ENCODE measurements at places on chromosomes 12 and 14.
A peak's percentile ranks its signal among the peaks of the same experiment; 100 is the strongest.

DNA sequence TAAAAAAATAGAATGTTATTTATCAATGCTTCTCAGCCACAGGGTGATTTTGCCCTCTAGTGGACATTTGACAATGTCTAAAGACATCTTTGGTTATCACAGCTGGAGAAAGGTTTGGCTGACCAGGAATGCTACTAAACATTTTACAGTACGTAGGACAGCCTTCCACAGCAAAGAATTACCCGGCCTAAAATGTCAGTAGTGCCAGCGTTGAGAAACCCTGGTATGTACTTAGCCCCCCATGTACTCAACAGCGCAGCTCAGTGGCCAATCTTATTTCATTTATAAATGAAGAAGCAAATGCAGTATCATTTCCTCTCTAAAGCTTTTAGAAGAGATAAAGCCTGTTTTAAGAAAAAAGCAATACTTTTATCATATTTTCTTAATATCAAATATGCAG is 5.8 kb downstream of the MARK3 start:
- DNase-seq = peak; percentile 63

DNA sequence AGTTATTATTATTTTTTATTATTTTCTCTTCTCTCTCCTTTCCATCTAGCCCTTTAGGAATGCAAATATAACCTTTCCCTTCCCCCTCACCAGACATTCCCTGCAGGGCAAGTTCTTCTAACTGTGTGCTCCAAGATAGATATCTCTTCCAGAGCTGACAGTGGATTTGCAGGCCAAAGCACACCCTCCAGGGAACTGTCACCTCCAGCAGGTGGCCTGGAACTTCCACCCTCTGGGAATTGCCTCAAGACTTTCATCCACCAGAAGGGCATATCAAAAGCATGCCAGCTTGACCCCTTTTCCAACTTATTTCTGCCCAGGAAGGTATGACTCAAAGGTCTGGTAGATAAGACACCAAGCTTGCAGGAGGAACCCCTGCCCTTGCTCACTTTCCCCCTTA is 13.6 kb upstream of the KCNA5 start:
- DNase-seq = no peak

DNA sequence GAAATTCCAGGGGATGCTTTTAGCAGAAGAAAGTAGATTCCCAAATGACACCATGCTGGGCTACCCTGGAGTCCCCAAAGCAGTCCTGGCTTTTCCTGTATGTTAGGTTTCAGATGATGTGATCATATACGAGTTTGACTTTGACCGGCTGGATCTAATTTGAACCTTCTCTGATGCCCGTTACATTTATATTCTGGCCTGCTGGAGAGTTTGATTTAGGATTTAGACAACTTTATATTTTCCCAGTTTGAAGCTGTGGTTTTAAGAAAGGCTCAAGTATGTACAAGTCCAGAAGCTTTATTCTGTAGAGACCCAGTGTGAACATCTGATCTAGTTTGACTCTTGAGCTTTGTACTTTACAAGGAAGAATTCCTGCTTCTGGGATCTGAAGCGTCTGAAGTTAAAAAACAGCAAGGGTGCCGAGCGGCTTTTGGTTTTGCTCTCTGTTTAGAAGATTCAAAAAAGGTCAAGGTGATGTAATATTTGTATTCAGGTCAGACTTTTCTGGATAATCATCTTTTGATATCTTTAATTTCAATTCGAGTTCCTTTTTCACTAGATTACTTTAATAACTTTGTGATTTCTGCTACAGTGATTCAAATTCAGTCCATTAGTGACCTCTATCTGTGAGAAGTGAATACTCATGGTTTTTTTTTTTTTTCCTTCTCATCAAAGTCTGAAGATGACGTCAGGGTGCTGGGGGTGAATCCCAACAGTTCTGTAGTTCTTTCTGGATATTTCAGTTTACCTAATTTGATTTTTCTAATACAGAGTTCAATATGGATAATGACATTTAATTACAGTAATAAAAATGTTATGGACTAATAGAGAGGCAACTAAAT is 6.3 kb downstream of the FLRT2 start:
- DNase-seq = no peak

GRCh38 chr14:46464341-46464740 is 187.2 kb downstream of the RPL10L start:
- DNase-seq = no peak

DNA sequence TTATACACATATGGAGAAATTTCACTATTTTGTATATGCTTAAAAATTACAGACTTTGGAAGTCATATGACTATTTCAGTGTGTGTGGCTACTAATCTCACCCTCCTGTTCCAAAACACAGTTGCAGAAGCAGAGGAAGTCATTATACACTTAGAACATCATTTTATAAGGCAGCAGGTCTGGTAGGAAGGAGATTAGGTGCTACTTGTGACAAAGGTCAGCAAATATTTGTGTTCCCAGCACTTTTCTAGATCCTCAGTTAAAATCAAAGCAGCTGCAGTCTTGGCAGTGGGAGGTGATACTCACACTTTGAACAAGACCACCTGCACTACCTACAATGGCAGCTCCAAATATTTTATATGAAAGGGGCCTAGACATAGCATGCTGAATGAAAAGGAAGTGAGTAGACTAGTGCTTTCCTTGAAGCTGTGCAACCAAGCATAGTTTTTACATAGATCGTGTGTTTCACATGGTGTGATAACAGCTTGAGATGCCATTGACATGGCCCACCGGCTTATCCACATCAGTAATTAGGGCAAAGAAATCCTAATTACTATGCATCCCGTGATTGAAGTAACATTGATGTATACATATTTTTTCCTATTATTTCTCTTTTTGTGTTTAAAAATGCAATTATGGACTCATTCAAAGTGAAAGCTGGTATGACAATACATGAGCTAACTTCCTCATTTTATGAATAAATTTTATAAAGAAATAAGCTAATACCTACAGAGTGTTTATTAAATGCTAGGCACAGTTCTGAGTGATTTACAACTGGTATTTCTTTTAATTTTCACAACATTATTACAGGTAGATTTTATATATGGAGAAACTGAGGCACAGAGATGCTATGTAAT is 5.3 kb downstream of the GYS2 start:
- no peak for DNase-seq

DNA sequence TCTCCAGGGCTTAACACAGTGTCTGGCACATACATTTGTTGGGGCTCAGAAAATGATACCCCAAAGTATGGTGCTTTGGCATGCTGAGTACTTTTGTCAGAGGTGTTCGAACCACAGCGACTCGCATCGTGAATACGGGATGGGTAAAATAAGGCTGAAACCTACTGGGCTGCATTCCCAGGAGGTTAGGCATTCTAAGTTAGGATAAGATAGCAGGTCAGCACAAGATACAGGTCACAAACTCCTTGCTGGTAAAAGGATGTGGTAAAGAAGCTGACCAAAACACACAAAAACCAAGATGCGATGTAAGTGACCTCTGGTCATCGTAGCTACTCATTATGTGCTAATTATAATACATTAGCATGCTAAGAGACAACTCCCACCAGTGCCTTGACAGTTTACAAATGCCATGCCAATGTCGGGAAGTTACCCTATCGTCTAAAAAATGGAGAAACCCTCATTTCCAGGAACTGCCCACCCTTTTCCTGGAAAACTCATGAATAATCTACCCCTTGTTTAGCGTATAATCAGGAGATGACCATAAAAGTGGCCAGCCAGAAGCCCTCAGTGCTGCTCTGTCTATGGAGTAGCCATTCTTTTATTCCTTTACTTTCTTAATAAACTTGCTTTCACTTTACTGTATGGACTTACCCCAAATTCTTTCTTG is 3.3 kb upstream of the AEBP2 start:
- no peak for DNase-seq

DNA sequence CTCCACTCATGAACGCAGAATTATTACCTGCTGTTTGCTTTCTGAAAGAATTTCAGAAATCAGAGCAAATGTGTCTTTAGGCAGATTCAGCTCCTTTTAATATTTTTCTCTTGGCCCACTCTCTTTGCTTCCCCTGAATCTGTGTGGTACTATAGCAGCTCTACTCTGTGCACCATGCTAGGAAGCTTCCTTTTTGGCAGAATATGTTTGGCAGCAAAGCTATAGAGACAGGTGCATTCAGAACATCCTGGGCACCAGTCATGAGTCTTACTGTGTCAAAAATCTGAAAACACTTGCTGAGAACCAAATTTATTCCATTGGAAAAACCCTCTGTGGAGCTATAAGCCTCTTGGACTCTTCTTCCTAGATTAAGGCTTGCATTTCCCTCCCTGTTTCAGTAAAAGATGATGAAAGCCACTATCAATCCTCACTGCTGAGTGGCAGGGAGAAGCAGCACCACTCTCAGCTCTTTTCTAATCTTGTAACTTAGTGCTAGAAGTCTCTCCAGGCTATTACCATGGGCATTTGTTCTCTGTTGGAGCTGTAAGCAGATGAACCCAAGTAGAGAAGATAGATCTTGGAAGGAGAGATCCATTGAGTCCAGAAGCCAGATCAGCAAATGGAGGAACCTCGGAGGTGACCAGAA is 18.2 kb downstream of the CIPC start:
- no peak for DNase-seq

DNA sequence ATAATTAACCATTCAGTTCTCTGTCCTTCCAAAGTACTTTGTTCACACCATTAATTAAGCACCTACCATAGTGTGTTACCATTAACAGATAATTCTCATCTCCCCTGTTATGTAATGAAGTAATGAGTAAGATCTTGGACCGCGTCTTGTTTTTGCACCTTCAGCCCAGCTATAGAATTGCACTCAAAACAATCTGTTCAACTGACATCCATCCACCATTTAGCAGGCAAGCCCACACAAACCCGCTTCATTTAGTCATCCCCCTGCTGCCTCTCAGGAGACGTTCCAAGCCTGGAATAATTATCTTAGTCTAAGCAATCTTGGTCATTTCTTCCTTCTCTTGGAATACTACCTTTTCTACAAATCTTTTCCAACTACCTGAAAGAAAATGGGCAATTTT is 74.4 kb downstream of the DUSP16 start:
- DNase-seq = no peak

DNA sequence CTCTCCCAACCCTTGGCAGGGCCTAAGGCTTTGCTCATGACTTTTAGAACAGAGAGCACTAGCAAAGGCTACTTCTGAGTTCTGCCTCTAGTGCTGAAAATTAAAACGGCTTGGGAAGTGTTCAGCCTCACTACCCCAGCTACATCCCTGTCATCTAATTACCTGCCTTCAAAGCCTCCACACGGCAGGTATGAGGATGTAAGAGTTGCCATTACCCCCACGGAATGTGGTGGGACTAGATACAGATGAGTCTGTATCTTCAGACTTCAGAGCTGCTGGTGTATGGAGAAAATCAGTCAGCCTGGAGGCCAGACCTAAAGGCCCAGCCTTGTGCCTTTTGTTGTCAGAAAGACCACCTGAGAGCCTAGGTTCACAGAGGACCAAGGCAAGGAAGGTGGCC is 214.6 kb upstream of the NOS1 start:
- no peak for DNase-seq

DNA sequence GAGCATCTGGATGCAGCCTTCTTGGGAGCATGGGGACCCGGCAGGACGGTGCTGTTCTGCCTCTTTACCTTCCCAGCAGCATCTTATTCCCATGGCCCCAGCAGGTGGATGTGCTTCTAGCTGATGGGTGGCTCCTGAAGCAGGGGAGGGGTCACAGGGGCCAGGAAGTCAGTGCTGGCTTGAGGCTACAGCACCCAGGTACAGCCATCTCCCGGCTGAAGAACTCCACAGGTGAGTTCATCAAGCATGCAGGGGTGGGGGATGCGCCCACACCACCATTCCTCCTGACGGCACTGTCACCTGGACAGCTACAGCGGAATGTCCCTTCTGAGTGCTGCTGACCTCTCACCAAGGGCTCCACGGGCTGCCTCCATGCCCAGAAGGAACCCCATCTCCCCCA is 57.3 kb downstream of the BCL11B start:
- no peak for DNase-seq

DNA sequence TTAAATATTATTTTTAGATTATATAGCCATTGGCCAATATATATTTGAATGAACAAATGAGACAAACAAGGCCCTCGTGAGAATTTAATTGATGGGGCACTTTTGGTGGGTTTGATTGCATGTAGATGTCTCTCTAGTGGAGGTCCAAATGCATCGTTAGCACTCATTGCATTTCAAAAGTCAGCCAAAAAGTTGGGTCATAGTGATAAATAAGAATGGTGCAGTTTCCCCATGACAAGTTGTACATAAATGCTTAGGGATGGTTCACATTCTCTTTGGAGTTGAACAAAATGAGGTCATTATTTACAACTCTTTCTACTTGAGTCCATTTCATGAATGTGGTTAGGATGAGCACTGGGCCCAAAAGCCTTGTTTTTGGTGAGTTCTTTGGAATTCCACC is 1.0 kb downstream of the BEST3 start:
- no peak for DNase-seq

DNA sequence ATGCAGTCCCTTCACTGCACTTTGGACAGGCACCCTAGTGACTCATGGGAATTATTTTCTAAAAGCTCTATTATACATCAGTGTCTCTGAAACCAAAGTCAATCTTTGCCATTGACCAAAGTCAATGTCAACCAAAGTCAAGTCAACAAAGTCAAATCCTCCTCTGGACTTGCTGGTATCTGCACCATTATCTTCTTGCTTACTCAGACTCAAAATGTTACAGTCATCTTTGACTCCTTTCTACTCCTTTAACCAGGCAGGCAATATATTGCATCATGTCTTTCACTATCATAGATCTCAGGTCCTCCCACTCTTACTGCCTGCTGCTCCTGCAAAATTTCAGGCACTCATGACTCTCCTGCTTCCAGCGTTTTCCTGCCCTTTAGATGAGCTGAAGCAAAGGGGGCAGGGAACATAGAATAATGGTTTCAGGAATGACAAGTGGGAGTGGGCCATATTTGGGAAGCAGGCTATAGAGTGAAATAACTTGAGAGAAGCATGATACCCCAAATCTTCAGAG is 39.2 kb downstream of the IGF1 start:
- no peak for DNase-seq

- DNase-seq = no peak
Measured at GRCh38 chr12:65822732-65823512, 1.4 kb upstream of the HMGA2 start.

GRCh38 chr12:56565510-56566101 is 44.0 kb downstream of the RBMS2 start:
- no peak for DNase-seq

- DNase-seq = no peak
Measured at GRCh38 chr12:19706936-19707335, 267.6 kb downstream of the AEBP2 start.

GRCh38 chr14:73786636-73787485 is 64.8 kb upstream of the PTGR2 start:
- peak; percentile 68 for DNase-seq

DNA sequence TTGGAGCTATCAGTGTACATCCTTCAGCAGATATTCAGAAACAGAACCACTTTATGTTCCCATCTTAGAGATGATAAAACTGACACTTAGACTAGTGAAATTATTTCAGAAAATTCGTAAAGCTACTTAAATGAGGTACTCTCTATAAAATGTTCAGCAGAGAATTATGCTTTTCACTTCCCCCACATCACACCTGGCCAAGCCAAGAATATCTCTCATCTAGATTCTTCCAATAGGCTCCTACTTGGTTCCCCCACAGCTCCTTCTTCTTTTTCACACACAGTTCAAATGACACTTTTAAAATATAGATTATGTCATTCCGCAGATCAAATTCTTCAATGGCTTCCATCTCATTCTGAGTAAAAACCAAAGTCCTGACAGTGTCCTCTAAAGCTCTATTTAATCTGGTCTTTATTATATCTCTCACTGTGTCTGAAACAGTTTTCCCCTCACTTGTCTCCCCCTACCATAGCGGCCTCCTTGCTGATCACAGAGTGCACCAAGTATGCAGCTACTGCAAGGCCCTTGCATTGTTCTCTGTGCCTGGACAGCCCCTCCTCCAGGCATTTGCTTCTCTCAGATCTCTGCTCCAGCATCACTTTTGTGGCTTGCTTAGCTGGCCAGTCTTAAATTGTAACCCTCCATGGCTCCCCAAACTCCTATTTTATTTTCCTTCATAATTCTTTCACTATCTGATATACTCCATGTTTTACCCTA is 736.8 kb upstream of the USP15 start:
- DNase-seq = no peak
